ENCODE measurements at places on chromosomes 4 and X.
A peak's percentile ranks its signal among the peaks of the same experiment; 100 is the strongest.

DNA sequence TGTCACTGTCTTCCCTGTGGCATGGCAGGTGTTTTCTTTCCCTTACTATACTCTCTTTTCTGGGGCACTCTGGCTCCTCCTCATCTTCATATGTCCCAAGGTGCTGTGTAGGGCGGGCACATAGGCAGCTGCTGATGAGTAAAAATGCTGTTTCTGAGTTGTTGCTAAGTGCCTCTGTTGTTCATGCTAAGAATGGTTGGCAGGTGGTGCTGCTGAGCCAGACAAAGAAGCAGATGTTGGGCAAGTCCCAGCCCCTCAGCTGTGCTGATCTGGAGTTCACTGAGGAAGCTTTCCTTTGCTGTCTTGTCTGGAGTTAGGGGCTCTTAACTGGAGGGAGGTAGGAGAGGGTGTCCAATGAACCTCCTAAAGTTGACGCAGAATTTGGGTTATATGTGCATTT lies 40.6 kb downstream of the HADH start:
- peak; percentile 40 for DNase-seq

DNA sequence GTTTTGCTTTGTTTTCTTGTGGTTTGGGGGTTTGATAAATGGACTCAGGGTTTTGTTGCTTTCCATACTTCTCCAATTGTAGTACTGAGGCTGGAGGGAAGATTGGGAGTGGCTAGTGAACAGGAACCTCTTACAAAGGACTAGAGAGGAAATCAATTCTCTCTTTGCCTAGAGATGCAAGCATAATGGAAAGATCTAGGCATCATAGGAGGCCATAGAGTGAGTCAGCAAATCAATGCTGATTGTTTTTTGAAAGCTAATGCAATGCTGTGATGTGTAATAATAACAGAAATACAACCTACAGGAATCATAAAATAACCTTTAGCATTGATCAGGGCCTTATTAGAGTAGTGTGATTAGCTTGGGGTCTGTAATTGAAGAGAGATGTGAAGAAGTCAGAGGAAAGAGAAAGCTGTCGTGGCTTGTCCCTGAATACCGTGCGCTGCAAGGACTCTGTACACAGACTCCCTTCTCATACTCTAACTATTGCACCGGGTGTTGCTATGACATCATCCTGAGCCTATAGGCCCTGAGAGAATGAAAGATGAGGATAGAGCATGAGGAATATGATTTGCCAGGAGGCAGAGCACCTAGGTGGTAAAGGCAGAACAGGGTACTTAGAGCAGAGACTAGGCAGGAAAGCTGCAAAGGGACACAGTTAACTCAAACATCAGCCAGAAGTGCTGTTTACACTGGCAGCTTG lies 29.3 kb upstream of the GPR101 start:
- no peak for DNase-seq

GRCh38 chrX:97490656-97491055 lies 606.9 kb downstream of the RPA4 start:
- no peak for DNase-seq

GRCh38 chrX:51837921-51838320 lies 55.5 kb upstream of the MAGED1 start:
- DNase-seq: peak; percentile 20

GRCh38 chr4:129788486-129788885 lies 692.5 kb downstream of the C4orf33 start:
- no peak for DNase-seq

DNA sequence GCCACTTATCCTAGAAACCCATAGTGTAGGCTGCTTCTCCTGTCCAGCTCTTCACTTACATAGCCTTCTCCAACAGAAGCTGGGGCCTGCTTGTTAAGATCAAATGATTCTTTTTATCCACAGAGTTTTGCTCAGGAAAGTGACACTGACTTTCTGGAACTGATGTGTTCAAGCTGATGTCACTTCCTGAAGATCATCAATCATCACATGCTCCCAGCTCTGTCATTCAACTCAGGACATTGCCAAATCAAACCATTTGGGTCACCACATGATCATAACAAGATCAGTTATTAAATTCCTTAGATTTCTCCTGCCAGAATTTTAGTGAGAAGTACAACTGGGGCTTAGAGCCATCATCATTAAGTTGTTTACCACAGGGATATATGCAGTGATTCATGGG lies 39.4 kb downstream of the GLRA3 start:
- DNase-seq: no peak

DNA sequence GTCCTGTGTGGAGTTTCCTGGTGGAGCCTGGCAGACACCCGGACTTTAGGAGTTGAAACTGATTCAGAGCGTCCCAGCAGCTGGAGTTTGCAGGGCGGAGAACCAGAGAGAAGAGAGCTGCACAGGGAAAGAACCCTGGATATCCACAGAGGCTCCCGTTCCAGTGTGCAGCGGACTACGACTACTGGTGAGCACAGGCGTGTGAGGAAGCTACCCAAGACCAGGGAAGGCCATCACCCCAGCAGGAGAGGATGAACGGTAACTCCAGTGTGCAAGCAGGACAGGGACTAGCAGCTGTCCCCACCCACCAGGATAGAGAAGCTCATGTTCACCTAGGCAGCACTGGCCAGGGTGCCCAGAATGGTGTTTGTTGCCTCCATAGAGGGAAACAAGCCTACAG lies 2.3 kb downstream of the LAGE3 start:
- DNase-seq: no peak

DNA sequence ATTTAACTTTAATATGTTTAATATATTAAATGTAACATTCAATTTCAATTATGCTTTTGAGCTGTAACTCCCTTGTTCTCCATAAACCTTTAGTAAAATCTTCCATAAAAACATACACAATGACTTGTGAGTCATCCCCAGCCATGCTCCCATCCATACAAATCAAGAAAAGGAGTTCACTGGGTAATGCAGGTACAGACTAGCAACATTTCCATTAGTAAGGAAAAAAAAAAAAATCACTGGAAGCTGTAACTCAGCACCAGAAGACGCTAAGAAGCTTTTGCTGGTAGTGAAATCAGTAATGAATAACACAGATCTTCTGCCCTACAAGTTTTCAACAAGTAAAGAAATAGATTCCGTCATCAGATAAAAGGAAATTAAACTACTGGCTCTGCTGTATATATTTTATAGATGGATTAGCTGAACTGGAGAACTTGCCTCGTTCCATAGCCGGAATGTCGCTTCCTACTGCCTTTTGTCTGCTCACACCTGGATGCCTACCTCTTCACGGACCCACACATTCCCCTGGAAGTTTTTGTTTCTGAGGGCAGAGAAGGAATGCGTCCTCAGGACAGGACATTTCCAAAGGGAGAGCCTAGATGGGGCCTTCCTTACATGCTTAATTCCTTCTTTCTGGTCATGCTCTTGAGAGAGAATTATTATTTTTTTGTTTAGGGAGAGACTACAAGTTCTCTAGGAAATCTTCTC lies 298.4 kb upstream of the ANKRD50 start:
- DNase-seq: no peak

GRCh38 chrX:7110821-7111276 lies 36.7 kb upstream of the STS start:
- DNase-seq: no peak

Measured in SK-N-SH (cell line).